ENCODE measurements at places on chromosomes 5 and 9. TPM values are rescaled to one million over a fixed set of nuclear protein-coding genes. Genes with fewer than 3 reads are reported as not detected.

DMRT3 gene
- not detected for polyA plus RNA-seq

BTNL8 gene
- polyA plus RNA-seq = not detected

SPATA31A3 gene
- polyA plus RNA-seq = not detected

BARHL1 gene
- not detected for polyA plus RNA-seq

DNA sequence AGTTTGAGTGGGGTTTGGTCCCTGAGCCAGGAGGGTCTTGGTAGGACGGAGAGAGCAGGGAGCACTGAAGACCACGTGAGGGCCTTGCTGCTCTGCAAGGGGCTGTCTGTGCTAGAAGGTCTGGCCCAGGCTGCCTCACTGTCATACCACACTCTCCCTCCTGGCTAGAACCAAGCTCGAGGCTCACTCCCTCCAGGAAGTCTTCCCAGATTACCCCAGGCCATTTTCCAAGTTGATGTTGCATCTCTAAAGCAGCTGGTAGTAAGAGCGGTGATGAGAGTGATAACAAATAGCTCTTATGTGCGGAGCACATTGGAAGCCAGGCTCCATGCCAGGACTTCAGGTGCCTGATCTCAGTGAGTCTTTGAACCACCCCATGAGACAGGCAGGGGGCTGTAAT lies 6.6 kb downstream of the MYMK start:
- peaks cover 26% of the 10 kb centered on the region for H3K27me3 ChIP-seq
- no peak overlapping the region for H3K4me3 ChIP-seq
- no peaks in the 10 kb centered on the region for H3K36me3 ChIP-seq
- H3K27ac ChIP-seq = no peak overlapping the region
- no peaks in the 10 kb centered on the region for H3K4me1 ChIP-seq
- no peak for DNase-seq

DNA sequence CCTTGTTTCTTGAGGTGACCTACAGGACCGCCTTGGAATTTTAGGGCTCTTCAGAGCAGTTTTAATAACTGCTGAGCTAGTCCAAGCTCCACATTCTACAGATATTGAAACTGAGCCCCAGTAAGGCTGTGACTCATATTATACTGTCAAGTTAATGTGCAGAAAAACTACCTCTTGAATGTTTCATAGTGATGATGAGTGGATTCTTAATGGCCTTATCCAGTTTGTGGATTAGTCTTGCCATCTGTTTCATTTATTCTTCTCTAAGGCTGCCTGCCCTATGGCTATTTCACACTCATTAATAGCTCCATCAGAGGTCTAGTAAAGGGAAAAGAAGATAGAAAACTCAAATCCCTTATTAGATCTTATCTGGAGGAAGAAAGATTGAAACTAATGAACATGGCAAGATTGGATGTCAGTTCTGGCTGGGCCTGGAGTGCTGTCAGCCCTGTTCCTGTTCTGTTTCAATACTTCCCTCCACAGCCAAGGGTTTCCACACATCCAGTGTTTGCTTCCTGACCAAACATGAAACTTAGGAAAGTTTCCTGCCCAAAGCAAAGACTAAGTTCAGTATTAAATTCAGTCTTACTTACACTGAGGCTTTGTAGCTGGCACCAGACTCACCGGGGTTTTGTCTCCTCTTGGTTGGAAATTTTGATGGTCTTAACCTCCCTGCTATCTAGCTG lies 215.6 kb upstream of the DMAC1 start:
- H3K27me3 ChIP-seq = no peaks in the 10 kb centered on the region
- H3K27ac ChIP-seq = no peak overlapping the region
- no peak overlapping the region for H3K4me3 ChIP-seq
- no peaks in the 10 kb centered on the region for H3K36me3 ChIP-seq

DNA sequence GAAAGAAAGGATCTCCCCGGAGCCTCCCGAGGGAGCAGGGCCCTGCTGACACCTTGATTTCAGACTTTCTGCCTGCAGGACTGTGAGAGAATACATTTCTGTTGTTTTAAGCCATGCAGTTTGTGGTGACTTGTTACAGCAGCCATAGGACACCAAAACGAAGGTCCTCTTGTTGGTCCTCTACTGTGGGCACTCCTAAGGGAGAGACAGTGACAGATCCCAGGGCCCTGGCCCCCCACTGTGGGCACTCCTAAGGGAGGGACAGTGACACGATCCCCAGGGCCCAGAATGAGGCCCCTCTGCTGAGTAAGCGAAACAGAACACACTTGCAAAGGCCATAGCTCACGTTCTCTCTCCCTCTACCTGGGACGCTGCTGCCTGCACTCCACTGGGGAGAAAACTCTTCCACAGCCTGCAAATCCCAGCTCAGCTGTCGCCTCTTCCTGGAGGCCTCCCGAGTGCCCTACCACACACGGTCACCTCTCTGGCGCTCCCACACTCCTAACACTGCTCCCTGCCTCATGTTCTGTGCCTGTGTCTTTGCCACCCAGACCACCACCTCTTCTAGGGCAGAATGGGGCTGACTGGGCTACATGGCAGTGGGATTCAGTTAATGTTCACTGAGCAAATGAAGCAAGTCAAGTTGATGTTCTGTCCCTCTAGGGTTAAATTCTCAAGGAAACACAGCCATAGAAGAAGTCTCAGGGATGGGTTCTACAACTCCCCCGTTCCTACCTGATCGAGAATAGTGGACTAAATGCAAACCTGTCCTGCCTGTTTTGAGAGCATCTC lies 23.8 kb downstream of the ANKS6 start:
- no peak for DNase-seq
- no peaks in the 10 kb centered on the region for H3K27me3 ChIP-seq
- H3K27ac ChIP-seq = no peak overlapping the region
- H3K4me3 ChIP-seq = no peak overlapping the region

Data from keratinocyte (primary cell).